ENCODE measurements at places on chromosomes 11 and 22. TPM values are rescaled to one million over a fixed set of nuclear protein-coding genes. Genes with fewer than 3 reads are reported as not detected.

The ZNF280B gene
- total RNA-seq = 7.0 TPM

The OMP gene
- not detected for total RNA-seq

The DERL3 gene
- 1.5 TPM for total RNA-seq

The TMEM132A gene
- 261 TPM for total RNA-seq

The FIBIN gene
- 0.31 TPM for total RNA-seq

The OR5P2 gene
- not detected for total RNA-seq

The LMO1 gene
- 0.43 TPM for total RNA-seq

The MFNG gene
- 5.9 TPM for total RNA-seq

The CHST1 gene
- total RNA-seq = 0.31 TPM

The FJX1 gene
- total RNA-seq = 11.2 TPM

The SHISA8 gene
- not detected for total RNA-seq

The FOSL1 gene
- 1.7 TPM for total RNA-seq

The CNGA4 gene
- total RNA-seq = 2.0 TPM

The MRGPRX4 gene
- total RNA-seq = not detected

The SCO2 gene
- total RNA-seq = 3.7 TPM

The KRTAP5-7 gene
- 0.41 TPM for total RNA-seq

The NEAT1 gene
- 99.9 TPM for total RNA-seq

The LDLRAD3 gene
- 19.6 TPM for total RNA-seq

The BBOX1 gene
- not detected for total RNA-seq

The INS gene
- total RNA-seq = 68.7 TPM

The RASGRP2 gene
- total RNA-seq = 0.73 TPM

The SLC43A3 gene
- total RNA-seq = 21.5 TPM

The GGTLC2 gene
- not detected for total RNA-seq

The CEP164 gene
- 61.3 TPM for total RNA-seq

The BRSK2 gene
- 53.2 TPM for total RNA-seq

The CDC42EP2 gene
- 5.3 TPM for total RNA-seq

The DEFB131B gene
- total RNA-seq = not detected

The RAG1 gene
- total RNA-seq = 1.00 TPM

The MAPK8IP2 gene
- total RNA-seq = 7.7 TPM

The P2RX6 gene
- 0.57 TPM for total RNA-seq

The CNTF gene
- 3.9 TPM for total RNA-seq

The PHOX2A gene
- not detected for total RNA-seq

The ROM1 gene
- total RNA-seq = 0.86 TPM

Measured in progenitor cell of endocrine pancreas (in vitro differentiated cells).